ENCODE measurements at places on chromosomes 2 and 18.

- DNase-seq, result no peak
These were observed 373.3 kb upstream of the GALNT5 start for GRCh38 chr2:156884216-156884615.

DNA sequence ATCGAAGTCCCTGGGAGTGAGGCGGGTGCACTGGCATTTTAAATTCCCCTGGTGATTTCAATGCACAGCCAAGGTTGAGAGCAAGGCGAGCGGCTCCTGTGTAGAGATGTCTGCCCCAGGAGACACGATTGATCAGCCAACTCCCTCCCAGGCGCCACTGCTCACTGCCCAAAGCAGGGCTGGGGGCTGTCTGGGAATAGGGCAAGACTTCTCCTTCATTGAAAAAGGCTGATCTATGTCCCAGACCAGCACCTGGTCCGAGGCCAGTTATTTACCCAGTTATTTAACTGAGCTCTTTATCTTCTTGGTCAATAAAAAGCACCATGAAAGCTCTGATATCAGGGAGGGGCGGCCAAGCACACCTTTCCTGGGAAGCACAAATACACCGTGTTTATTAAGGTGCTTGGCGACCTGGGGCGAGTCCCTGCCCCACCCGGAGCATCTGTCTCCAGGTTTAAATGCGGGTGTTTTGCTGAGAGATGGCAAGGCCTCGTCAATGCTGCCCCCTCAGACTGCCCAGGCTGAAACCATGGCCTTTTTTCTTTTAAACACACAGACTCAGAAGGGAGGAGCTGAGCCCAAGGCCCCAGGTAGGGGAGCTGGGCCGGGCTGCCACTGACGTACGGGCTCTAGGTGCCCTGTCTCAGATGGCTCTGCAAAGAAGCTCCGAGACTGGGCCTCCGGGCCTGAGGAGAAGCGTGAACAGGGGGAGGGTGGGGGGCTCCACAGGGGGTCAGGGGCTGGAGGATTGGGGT, 73.9 kb upstream of the HPCAL1 start:
- DNase-seq, result no peak

- DNase-seq, result no peak
These were observed 3.7 kb upstream of the ADI1 start for GRCh38 chr2:3522961-3523421.

GRCh38 chr18:45275367-45276113, 339.7 kb upstream of the SLC14A2 start:
- no peak for DNase-seq

GRCh38 chr2:15750433-15750814, 158.8 kb downstream of the DDX1 start:
- DNase-seq, result no peak

DNA sequence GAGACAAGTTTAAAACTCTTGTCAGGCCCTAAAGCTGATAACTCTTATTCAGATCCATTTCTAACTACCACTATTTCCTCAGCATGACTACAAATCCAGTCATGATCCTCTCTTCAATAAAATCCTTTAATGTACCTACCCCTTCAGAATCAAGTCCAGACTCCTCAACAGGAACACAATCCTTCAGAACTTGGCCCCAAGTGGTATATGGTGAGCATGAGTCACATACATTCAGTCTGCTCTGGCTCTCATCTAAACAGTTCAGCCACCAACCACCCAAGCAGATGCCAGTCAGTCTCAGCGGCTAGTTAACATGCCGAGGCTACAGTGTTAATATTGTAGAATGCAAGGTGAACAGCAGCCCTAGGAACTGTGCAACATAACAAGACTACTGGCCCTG, 9.7 kb downstream of the LMAN2L start:
- no peak for DNase-seq

- peak; percentile 51 for DNase-seq
These were observed 3.2 kb downstream of the SLC39A10 start for GRCh38 chr2:195659982-195660890.

- DNase-seq, result no peak
These were observed 9.5 kb upstream of the TNS1 start for GRCh38 chr2:218012284-218012683.

GRCh38 chr2:121203591-121204249, 81.3 kb downstream of the TFCP2L1 start:
- DNase-seq, result no peak

DNA sequence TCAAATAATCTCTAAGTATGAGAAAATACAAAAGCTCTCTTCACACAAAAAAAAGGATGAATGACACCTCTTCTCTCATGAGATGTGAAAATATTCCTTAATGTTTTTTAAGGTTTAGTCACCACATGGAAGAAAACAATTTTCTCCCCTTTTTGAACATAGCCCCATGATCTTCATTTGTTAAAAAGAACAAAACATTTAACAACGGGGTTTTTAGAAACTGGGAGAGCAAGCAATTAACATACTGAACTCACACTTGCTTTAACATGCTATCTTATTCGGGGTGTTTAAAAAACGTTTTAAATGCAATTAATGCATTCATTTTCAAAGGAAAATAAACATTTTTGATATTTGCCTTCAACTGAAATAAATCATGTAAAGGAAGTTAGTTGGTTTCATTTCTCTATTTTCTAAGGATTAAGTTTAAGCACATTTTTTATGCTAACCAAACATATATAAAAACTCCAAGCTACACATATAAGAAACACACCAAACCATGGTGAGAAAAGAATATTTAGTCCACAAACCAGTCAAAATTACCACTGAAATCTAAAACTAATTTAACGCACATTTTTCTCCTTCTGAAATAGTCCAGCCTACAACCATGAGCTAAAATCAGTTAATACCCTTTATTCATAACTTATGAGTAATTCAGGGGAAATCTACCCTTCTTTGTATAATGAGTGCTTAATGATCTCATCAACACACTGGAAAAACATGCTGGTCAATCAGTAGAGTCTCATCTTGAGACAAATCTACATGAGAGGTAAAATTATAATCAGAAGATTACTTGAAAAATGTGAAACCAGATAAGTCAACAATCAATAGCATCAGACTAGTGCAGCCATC, 8.2 kb downstream of the FBXO11 start:
- DNase-seq, result no peak

- no peak for DNase-seq
These were observed 146.3 kb downstream of the LAMA3 start for GRCh38 chr18:23835506-23835905.

DNA sequence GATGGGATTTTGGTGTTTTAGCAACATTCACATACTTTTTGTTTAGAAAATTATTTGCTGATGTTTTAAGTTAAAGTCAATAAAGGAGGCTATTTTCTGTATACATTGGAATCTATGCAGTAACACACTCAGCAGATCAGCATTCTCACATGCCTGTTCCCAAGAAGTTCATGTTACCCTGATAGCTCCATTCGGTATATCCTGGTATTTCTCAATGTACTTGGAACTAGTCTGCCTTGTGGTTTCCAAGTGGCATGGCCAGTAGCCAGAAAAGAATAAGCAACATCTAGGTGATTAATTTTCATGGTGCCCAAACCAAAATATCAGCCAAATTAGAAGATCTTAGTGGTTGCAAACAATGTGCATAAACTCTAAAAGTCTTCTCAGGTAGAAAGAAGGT, 5.2 kb upstream of the NCAPH start:
- DNase-seq, result no peak

GRCh38 chr18:9959564-9959963, 45.7 kb downstream of the VAPA start:
- DNase-seq, result no peak

DNA sequence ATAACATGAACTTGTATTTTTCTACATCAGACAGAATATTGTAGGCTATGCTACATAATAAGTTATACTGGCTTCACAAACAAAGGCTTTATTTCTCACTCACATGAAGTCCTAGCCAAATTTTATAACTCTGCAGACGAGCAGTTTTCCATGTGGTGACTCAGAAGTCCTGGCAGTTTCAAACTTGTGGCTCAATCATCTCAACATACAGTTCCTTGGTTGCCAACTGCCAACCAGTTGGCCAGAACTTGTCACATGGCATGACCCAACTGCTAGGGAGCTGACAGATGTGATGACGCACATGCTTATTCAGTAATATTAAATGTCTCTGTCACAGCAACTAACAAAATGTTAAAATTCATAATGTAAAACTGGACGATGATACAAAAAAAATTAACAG, 63.8 kb upstream of the ZC3H15 start:
- no peak for DNase-seq

- DNase-seq, result no peak
These were observed 18.0 kb downstream of the ANKRD44 start for GRCh38 chr2:197292619-197293018.

DNA sequence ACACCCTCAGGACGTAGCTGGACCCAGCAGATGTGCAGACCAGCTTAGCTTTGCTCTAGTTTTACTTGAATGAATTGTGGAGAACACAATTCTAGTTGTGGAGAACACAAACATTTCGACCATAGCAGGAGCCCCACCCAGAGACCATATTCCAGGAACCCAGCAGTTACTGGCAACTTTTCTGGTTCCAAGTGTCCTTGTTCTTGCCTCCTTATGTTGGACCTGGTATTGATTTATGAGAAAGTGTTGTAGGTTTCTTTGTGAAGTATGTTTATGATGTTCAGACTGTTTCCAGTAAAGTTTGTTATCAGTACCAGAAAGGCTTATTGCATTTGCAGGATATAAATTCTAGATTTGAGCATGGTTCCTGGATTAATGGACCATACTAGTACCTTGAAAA, 51.0 kb downstream of the LTBP1 start:
- DNase-seq, result no peak
